ENCODE measurements at places on chromosomes 12 and 14.

DNA sequence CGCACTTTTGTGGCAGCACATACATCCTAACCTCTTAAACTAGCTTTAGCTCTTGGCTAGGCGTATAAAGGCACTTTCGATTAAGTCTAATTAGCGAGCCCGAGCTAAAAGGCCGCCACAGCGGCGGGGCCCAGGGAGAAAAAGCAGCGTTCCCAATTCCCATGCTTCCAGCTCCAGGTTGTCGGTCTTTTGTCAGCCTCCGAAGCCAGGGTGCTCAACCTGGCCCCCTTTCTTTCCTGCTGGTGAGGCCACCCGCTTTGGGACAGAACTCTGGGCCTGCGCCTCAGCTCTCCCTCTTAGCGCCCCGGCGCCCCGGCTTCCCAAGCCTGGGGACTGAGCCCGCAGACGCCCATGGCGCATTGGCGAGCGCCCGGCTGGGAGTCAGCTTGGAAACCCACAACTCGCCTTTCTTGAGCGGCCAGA is 33.3 kb upstream of the TBX5 start:
- DNase-seq: no peak

DNA sequence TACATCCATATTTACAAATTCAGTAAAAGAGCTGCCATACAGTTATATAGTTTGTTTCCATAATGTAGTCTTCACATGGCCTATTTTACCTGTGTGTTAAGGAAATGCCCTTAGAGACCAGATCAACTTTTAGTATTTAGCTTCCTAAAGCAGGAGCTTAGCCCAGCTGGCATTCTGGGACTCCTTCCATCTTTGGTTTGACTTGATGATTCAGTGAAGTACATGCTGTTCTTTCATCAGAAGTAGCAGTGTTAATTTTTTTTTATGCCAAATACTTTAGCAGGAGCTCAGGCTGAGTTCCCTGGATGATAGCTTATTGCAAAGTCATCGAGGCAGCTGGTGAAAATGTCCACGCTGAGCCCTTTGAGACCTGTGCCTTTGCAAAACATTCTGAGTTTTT is 101.0 kb downstream of the FOXG1 start:
- DNase-seq: no peak

DNA sequence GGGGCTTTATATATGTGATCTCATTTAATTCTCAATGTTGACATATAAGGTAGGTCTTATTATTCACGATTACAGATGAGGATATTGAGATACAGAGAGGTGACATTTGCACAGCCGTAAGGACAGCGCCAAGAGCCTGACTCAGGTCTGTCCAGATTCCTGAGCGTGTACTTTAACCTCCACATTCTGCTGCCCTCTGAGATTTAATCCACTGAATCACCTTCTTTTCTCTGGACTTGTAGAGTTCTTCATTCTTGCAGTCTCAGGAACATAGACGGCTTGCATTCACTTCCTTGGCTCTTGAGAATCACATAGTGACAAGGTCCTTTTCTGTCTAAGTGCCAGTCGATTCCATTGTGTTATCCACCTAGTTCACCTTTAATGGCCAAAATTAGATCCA is 141.0 kb upstream of the ARHGAP5 start:
- no peak for DNase-seq

GRCh38 chr12:114450019-114450418 is 44.1 kb upstream of the TBX5 start:
- DNase-seq: no peak

- no peak for DNase-seq
These were observed 7.3 kb downstream of the HELB start for GRCh38 chr12:66309606-66310005.

DNA sequence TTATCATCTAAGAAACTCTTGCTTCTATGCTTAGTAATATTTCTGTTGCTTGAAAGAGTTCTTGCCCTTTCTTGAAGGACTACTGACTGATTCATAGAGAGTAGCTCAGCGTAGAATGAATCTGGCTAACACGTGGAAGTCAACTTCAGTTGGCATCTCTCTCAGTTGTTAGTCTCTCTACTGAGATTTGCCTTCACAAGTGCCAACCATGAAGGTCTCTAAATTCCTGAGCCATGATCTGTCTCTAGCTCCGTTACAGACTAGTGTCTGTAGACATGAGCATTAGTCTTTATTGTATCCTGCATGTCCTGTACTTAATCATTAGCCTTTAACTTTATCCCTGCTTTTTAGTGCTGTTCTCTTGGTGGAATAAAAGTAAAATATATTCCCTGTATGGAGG is 19.1 kb upstream of the ALX1 start:
- no peak for DNase-seq

DNA sequence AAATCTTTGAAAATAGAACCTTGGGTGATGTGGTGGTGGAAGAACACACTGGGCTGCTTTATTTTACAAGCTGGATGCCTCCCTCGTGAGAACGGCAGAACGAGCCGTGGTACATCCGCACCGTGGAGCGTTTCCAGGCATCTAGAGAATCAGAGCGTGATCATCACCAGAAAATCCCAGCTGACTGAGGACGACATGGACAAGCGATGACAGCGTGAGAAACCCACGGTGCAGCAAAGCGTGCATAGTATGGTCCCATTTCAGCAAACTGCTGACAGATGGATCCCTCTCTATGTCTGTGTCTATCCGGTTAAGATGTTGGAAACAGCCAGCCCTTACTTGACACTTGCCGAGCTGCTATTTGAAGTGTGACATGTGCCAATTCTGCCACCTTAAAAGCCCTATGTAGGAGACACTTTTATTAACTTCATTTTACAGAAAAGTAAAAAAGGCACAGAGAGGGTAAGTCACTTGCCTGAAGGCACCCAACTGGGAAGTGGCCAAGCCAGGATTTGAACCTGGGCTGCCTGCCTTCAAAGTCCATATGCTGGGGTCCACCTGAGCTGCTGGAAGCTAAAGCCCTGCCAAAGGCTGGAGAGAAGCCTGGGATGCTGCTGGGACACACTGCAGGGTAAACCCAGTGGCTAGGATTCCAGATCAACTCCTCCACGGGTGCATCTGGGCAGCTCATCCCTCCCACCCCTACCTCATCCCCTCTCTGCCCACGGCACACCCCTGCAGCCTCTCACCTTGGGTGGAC is 14.9 kb downstream of the SCARB1 start:
- no peak for DNase-seq

GRCh38 chr12:60920841-60921495 is 1325.1 kb downstream of the SLC16A7 start:
- DNase-seq: no peak

GRCh38 chr14:54348001-54348611 is 48.7 kb upstream of the CDKN3 start:
- no peak for DNase-seq

- no peak for DNase-seq
These were observed 58.2 kb upstream of the ALG10B start for GRCh38 chr12:38258411-38258810.

DNA sequence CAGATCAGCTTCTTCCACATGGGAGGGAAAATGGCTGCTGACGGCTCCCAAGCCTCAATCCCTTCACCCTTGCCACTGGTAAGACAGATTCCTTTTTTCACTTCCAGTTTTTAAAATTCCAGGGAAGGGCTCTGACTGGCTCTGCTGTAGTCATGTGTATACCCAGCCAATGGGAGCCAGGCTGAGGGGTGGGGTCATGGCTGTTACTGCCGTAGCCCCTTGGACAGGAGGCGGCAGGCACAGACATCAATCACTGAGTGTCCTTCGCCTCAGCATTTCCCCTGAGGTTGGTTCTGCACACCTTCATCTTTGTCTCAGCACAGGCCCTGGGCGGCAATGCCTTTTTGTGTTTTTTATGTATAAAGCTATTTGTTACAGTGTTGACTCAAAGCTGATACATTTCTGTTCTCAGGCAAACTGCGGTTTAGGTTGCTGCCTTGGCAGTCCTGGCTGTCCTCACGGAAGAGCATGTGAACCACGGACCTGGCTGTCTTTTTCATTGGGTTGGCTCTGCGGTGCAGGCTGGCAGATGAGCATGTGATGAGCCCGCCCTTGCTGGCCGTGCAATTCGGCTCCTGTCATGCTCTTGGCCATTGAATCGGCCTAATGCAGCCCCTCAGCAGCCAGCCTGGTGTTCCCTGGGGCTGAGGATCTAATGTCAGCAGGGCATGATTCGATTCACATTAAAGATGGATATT is 74.3 kb downstream of the PPM1A start:
- no peak for DNase-seq

GRCh38 chr12:12890543-12891079 is 751 bp upstream of the GPRC5A start:
- no peak for DNase-seq

DNA sequence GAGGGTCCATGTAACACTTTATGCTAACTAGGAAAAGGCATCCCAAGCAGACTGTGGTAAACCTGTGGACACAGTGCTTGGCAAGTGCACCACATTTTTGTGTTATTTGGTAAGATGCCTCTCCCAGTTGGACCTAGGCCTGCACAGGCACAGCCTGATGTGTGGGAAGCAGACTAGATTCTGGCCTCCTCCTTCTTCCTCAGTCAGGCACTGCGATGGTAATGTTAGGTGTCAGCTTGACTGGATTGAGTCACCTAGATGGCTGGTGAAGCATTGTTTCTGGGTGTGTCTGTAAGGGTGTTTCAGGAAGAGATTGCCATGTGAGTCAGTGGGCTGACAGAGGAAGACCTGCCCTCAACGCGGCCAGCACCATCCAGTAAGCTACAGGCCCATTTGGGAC is 25.3 kb upstream of the RHOJ start:
- no peak for DNase-seq

- DNase-seq: no peak
These were observed 137.5 kb upstream of the KRAS start for GRCh38 chr12:25388183-25388582.

GRCh38 chr12:27982385-27982784 is 9.9 kb upstream of the PTHLH start:
- no peak for DNase-seq

GRCh38 chr14:65344011-65344410 is 68.5 kb upstream of the FUT8 start:
- no peak for DNase-seq

GRCh38 chr12:94207849-94208621 is 59.7 kb downstream of the PLXNC1 start:
- no peak for DNase-seq

- DNase-seq: no peak
These were observed 51.1 kb upstream of the VRK1 start for GRCh38 chr14:96746101-96746500.

DNA sequence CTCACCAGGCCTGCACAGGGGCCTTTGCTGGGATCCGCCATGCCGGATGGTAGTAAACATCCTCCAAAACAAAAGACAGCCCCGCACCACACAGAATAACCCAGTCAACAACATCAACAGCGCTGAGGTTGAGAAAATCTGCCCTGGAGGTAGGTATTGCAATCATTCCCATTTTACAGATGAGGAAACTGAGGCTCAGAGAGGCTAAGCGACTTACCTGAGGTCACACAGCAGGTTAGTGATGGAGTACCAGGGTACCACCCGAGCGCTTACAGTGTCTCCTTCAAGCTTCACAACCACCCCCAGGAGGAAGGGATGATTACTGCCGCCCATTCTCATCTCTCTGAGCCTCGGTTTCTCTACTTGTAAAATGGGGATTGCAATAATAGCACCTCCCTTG is 14.9 kb downstream of the TRPV4 start:
- no peak for DNase-seq

Data from stimulated activated CD8-positive, alpha-beta memory T cell treated with anti-CD3 and anti-CD28 coated beads, Interleukin-4, amount 100 ng/mL, for 4 hours (primary cell).